ENCODE measurements at places on chromosomes 2 and 18.

GRCh38 chr2:163877316-163877715, 141.5 kb upstream of the FIGN start:
- DNase-seq, result no peak

GRCh38 chr2:218429911-218430692, 11.2 kb downstream of the VIL1 start:
- DNase-seq, result no peak

- DNase-seq, result no peak
These were observed 385.1 kb downstream of the RAD51AP2 start for GRCh38 chr2:17133052-17133671.

GRCh38 chr2:36444216-36444936, 88.8 kb downstream of the CRIM1 start:
- no peak for DNase-seq

DNA sequence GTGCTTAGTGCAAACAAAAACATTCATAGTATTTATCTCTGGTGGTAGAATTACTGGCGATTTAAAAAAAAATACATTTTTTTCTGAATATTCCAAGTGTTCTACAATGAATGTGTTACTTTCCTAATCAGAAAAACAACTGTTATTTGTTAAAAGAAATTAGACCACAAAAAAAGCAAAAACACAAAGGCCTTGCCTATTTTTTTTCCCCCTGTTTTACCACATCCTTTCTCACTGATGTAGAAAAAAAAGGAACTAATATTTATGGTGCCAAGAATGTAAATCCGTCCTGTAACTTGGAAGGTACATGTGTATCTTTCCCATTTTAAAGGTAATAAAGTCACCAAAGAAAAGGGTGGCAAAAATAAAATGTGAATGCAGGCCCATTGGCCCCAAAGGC, 28.4 kb upstream of the MGAT4A start:
- DNase-seq, result no peak

- DNase-seq, result no peak
These were observed 41.3 kb downstream of the BCL2L11 start for GRCh38 chr2:111161971-111162370.

GRCh38 chr2:32864334-32865111, 82.2 kb upstream of the LTBP1 start:
- no peak for DNase-seq

- no peak for DNase-seq
These were observed 521.2 kb downstream of the TNS1 start for GRCh38 chr2:217481577-217481976.

GRCh38 chr2:3634596-3635121, 23.3 kb upstream of the ALLC start:
- no peak for DNase-seq

DNA sequence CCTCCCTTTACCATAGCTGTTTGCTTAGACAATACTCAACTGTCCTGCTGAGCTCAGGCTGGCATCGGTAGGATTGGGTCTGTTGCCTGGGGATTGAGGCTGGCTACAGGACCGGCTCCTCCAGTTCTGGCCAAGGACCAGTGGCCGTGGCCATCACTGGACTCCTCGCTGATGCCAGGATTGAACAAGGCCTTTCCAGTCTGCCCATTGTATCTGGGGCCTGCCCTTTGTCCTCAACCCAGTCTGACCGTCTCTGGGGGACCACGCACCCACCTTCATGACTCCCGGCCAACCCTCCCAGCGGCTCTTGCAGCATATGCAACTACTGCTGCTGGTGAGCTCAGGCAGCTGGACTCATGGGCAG, 28.7 kb downstream of the SH2D6 start:
- DNase-seq, result no peak

GRCh38 chr2:191280834-191281756, 35.9 kb downstream of the MYO1B start:
- DNase-seq, result no peak

DNA sequence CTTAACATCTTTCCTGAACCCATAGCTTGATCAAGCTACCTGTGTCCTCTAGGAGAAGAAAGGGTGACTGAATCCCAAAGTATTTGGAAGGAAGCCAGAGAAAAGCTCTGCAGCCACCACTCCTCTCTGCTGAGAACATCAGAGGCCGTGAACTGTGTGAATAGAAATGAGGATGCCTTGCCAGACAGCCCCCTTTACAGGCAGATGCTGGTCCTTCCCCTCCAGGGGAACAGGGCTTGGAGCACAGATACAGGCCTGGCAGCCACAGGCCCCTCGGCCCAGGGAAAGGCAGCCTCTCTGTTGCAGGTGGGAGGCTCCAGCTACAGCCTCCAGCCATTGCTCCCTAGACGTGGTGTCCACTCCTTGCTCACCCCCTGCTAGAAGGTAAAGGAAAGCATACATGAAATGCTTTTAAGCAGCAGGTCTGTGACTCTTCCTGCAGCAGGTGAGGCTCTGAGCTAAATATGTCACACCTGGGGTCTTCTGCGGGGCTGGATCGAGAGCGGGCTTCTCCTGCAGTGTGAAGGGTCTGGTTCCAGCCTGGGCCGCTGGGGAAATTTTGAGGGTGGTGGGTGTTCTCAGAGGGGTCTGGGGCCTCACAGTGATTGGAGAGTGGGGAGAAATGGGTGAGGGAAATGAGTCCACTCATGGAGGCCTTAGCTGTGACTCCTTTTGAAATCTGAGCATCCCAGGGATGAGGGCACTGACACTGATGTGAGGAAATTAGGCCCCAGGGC, 234.0 kb downstream of the KLHL29 start:
- DNase-seq, result no peak

DNA sequence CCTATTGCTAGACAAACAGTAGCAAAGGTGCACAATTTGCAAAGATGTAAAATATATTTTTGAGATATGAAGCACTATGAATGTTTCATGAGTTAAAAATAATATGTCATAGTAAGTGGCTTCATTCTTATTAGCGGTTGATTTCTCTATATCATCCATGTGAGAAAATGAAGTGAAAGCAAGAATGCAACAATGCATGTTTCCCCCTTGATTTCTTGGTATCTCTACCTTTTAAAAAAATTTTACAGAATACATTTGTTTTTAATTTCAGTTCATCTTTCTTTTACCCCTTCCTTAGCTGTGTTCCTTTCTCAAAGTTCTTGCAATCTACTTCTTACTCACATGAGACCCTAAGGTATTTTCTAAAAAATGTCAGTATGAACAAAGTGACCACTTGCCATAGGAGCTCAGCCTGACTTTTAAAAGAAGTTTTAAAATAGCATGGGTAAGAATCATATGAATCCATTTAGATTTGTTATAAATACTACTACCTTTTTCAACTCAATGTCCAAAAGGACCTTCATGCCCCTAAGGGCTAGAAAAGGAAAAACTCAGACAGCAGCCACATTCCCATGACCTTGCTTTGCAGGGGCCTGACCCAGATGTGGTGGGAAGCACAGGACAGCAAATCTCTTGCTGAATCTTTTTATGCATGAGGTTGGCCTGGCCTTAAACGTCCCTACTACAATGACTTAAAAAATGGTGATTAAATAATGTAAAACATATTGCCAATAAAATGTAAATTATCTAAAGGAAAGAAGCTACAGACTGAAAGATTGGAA, 14.8 kb upstream of the SLC38A11 start:
- DNase-seq, result no peak

DNA sequence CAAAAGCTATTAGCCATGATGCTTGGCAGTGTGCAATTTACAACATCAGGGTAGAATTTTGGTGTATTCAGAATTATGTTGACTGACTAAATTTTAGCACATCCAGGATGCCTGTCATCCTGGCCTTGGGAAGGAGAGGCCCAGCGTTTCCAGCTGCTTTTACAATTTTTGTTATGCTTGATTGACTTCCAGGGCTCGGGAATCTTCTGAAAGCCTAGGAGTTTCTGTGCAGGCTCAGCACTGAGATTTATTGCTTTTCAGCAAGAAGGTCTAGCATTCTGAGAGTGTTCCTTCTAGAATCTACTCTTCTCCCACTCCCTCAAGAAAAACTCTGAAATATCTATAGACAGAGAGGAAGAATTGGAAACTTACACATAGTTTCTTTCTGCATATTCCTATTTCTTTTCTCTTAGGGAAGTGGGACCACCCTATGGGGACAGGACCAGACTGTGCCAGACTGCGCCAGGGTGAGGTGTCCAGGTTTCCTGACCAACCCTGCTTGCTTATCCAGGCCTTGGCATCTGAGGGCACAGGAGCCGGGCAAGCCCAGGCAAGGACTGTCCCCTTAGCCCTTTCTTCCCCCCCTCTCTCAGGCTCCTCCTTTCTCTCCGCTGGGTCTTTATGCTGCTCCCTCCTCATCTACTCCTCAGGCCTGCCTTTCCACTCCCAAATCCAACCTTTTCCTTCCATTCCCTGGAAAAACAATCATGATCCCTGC, 26.9 kb downstream of the MAIP1 start:
- no peak for DNase-seq

DNA sequence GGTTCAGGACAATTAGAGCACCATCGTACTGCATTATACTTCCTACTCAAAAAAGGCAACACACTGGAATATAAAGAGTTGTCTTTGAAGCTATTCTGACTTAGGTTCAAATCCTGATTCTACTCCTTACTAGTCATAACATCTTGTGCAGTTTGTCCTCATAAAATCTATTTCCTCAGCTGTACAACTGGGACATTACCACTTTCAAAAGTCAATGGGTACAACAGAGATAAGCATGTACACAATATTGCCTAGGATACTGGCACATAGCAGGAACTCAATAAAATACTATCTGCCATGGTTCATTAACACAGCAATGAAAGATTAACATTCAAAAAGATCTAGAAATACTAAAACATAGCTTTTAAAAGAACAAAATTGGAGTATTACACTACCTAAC, 11.3 kb downstream of the SOS1 start:
- DNase-seq, result no peak

DNA sequence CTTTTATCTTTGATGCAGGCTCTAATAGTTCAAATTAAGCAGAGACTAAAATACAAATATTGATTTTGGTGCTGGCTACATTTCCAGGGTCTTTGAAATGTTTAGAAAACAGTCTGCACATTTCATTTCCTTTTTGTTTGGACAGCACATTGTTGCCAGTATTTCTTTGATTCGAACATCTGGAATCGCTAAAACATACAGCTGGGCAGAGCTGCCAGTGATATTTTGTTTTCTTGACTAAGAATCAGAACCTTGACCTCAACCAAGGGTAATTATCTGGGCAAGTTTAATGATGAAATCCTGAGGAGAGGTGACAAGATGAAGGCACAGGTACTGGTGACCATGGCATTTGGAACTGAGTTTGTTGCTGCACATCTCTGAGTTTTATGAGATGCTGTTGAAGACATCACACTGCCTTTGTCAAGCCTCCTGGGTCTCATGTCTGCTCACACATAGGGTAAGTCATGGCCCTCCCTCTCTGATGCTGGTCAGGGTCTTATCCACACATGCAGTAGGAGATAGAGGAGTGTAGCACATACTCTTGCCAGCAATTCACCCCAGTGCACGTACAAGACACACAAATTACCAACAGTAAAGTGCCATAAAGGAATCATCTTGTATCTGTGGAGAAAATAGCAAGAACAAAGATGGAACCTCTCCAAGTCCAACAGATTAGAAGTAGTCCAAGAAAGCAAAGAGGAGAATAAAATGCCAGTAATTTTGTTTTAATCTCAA, 391.9 kb downstream of the RND3 start:
- no peak for DNase-seq

DNA sequence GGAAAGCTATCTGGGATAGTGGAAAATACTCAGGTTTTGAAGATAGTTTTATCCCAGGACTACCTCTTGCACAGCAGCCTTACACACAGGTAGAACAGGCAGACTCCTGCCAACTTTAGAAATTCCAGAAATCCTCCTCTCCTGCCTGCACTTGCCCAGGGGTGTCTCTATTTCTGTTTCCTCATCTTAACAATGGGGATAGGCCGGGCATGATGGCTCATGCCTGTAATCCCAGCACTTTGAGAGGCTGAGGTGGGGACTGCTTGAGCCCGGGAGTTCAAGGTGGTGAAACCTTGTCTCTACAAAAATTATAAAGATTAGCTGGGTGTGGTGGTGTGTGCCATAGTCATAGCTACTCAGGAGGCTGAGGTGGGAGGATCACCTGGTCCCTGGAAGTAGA, 117.0 kb upstream of the ARL5A start:
- no peak for DNase-seq

- DNase-seq, result no peak
These were observed 66.7 kb upstream of the RTN4 start for GRCh38 chr2:55116966-55117365.

- DNase-seq, result no peak
These were observed 17.1 kb downstream of the EDAR start for GRCh38 chr2:108971661-108972566.

GRCh38 chr2:143171817-143172216, 42.6 kb downstream of the ARHGAP15 start:
- no peak for DNase-seq

- DNase-seq, result no peak
These were observed 136.7 kb upstream of the CAVIN2 start for GRCh38 chr2:191983591-191983990.

DNA sequence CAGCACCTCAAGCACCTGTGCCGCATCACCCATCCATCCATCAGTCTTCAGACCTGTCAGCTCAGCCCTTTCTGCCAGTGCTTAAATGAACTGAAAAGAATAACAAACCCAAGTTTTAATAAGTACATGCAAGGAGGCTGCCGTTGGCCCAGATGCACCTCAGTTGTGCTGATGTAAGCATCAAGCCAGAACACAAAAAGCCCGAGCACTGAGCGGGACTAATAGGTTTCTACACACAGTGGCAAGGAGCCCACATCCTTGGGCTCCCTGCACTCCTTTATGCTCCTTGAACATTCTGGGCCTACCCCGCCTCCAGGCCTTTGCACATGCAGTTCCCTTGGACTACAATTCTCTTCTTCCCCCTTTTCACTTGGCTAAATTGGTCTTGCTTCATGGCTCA, 165.6 kb downstream of the ALK start:
- DNase-seq, result no peak

DNA sequence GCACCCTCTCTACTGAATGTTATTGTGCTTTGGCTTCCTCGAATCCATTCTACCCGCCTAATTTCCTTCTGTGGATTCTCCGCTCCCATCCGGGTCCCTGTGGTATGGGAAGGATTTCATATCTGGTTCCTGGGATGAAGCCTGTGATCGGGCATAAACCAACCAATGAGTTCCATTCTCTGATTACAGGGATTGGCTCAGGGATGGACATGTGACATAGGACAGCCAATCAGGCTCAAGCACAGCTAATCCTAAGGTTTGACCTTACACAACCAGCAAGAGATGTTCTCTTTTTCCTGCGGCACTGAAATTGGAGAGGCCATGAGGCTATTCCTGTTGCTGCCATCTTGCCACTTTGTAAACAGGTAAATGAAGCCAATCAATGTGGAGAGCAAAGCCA, 168.1 kb upstream of the SMAD2 start:
- no peak for DNase-seq

GRCh38 chr2:53545604-53546003, 222.0 kb upstream of the CHAC2 start:
- DNase-seq, result no peak

- no peak for DNase-seq
These were observed 143.4 kb upstream of the SIX2 start for GRCh38 chr2:45152691-45153090.

GRCh38 chr2:195929531-195929930, 139.1 kb downstream of the DNAH7 start:
- no peak for DNase-seq

DNA sequence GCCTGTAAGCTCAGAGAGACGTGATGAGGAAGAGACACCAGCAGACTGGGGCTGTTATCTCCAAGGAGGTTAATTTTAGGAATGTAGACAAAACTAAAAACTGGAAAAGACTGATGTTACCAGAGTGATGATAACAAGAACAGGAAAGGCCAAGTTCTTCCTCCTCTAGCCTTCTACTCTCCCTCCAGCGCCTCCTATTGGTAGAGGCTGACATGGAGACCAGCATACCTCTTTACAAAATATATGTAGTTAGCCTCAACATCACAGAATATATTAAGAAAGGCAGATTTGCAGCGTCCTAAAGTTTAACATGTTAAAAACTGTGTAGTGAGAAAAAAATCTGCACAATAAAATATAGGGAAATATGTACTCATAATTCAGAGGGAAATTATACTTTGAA, 66.0 kb downstream of the TCF4 start:
- no peak for DNase-seq
